Hepatocyte (in vitro differentiated cells): ENCODE measurements at places on chromosomes 12 and 14.

DNA sequence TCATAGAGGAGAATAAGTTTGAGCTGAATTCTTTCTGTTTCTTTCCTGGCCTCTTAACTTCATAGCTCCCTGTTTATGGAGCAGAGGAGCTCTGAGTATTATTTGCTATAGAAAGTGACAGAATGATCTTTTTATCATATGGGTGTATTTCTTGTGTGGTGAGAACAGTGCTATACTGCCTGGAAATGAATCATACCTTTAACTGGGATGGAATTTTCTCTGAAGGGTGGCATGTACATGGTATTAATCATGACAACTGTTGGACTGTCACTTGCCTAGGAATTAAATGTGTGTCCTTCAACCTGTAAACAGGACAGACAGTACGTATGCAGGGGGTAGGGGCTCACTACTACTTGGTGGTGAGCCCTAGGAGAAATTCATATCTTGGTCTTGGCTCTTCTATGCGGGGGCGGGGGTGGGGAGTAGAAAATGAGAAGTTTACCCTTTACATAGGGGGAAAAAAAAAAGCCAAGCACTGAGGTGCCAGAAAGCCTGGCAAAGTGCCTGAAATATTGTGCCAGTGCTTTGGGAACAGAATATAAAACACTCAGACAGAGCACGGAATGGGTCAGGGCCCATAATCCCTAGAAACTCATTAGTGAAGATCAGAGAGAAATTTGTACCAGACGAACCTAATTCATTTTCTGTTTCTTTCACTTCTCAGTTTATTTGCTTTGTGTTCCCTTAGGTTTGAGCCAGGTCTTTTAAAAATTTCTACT lies 33.8 kb downstream of the ARMH4 start:
- no peak for DNase-seq
- H3K4me1 ChIP-seq, result no peaks in the 10 kb centered on the region
- no peak overlapping the region for H3K4me3 ChIP-seq
- H3K27me3 ChIP-seq, result no peaks in the 10 kb centered on the region

- H3K36me3 ChIP-seq, result no peaks in the 10 kb centered on the region
- no peaks in the 10 kb centered on the region for H3K27me3 ChIP-seq
- peaks cover 13% of the 10 kb centered on the region for H3K4me1 ChIP-seq
- DNase-seq, result no peak
- no peak overlapping the region for H3K4me3 ChIP-seq
Observed at GRCh38 chr12:108850854-108851573, 6.4 kb downstream of the SSH1 start.

DNA sequence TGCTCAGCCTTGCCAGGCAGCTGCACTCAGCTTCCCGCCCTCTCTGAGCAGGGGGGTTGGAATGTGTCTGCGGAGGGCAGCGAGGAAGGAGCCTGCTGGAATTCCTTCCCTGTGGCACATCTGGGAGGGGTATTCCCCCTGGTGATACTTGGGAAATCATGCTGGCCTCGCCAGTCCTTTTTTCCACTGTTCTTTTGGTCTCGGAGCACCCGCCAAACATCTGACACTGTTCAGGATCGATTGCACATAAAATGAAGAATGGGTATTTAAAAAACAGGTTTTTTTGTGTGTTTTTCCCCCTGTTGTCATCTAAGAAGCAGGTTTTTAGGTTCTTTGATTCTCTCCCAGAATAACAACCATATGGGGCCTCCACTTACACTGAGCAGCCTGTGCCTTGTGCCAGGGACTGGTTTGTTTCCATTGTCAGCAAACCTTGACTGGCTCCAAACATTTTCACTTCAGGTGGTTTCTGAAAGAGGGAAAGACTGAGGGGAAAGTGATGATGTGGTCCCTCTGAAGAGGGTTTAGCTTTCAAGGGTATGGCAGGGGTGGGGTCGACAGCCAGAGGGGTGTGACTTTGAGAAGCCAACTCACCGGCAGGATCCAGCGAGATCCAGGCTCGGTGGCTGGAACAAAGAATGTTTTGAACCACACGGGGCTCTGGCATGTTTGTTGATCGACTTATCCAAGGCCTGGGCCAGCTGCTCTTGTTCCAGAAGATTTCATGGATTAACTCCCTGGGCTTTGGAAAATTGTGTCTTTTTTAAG lies 215.1 kb downstream of the CACNA1C start:
- no peaks in the 10 kb centered on the region for H3K36me3 ChIP-seq
- peaks cover 38% of the 10 kb centered on the region for H3K4me1 ChIP-seq
- no peaks in the 10 kb centered on the region for H3K27me3 ChIP-seq
- H3K27ac ChIP-seq, result peak overlapping the region; percentile 82
- peak; percentile 60 for DNase-seq

DNA sequence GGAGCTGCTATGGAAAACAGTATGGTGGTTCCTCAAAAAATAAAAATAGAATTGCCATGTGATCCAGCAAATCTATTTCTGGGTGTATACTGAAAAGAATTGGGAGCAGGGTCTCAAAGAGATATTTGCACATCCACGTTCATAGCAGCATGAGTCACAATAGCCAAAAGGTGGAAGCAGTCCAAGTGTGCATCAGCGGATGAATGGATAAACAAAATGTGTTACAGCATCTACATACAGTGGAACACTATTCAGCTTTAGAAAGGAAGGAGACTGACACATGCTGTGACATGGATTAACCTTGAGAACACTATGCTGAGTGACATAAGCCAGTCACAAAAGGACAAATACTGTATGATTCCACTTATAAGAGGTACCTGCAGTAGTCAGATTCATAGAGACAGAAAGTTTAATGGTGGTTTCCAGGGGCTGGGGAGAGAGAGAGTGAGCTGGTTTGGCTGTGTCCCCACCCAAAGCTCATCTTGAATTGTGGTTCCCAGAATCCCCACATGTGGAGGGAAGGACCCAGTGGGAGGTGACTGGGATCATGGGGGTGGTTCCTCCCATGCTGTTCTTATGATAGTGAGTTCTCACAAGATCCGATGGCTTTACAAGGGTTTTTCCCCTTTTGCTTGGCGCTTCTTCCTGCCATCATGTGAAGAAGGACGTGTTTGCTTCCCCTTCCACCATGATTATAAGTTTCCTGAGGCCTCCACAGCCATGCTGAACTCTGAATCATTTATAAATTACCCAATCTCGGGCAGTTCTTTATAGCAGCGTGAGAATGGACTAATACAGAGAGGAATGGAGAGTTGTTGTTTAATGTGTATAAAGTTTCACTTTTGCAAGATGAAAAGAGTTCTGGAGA lies 17.6 kb upstream of the TBC1D30 start:
- H3K27me3 ChIP-seq, result no peaks in the 10 kb centered on the region
- no peak overlapping the region for H3K27ac ChIP-seq
- no peak overlapping the region for H3K4me3 ChIP-seq
- no peaks in the 10 kb centered on the region for H3K36me3 ChIP-seq
- H3K4me1 ChIP-seq, result no peaks in the 10 kb centered on the region

DNA sequence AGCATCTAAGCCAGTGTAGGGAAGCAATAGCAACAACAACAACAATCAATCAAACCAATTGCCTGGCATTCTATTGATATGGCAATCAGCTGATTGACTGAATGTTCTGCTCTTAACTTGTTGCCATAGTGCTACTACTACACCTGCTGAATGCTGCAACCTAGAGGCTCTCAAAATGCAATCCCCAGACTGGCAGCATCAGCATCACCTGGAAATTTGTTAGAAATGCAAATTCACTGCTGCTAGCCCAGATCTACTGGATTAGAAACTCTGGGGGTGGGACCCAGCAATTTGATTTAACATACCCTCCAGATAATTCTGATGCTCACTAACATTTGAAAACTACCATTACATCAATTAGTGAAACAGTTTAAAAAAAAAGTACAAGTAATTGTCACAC lies 363.6 kb downstream of the SNAPC1 start:
- no peak for DNase-seq
- no peak overlapping the region for H3K4me3 ChIP-seq
- H3K27ac ChIP-seq, result no peak overlapping the region
- peaks cover 9% of the 10 kb centered on the region for H3K27me3 ChIP-seq
- no peaks in the 10 kb centered on the region for H3K36me3 ChIP-seq
- no peaks in the 10 kb centered on the region for H3K4me1 ChIP-seq

- H3K4me1 ChIP-seq, result no peaks in the 10 kb centered on the region
- H3K27ac ChIP-seq, result no peak overlapping the region
- H3K36me3 ChIP-seq, result no peaks in the 10 kb centered on the region
- no peaks in the 10 kb centered on the region for H3K27me3 ChIP-seq
- DNase-seq, result peak; percentile 27
Observed at GRCh38 chr12:131074221-131075083, 120.7 kb downstream of the ADGRD1 start.

- H3K27me3 ChIP-seq, result no peaks in the 10 kb centered on the region
- no peak for DNase-seq
- peaks cover 7% of the 10 kb centered on the region for H3K4me1 ChIP-seq
Observed at GRCh38 chr14:98959410-98959809, 312.6 kb downstream of the BCL11B start.

DNA sequence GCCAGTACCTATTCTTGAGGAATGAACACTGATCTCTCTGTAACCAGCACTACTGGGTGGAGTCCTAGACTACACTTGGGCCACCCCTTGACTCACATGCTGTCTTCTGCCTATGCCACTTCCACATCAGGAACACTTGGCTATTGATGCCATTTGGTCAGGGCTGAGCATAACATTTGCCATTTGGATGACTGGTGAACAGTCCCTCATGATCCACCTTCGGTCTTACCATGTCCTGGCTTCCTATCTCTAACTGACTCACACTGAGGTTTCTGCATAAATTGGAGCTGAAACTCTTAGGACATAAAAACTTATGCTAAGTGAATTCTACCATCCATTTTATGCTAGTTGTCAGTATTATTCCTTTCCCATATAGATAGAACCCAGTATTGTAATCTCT lies 91.7 kb upstream of the PELI2 start:
- H3K36me3 ChIP-seq, result no peaks in the 10 kb centered on the region
- no peak for DNase-seq
- no peaks in the 10 kb centered on the region for H3K27me3 ChIP-seq
- no peak overlapping the region for H3K4me3 ChIP-seq

DNA sequence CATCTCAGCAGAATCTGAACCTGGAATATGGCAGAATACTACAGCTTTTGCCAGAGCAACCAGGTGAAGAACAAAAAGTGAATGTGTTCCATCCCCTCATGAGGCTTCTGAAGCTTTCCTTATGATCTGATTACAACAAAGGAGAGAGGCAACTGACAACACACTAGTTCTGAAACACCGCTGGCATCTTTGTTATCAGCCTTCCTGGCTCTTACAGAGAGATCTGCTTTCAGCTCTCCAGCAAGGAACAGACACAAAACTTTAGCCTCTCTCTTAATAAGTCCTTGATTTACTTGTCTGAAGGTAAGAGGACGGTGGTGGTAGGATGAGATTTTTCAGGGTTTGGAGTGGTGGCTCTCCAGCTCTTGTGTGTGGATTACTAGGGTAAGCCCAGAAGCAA lies 227.0 kb downstream of the PPM1H start:
- H3K4me1 ChIP-seq, result peaks cover 22% of the 10 kb centered on the region
- H3K36me3 ChIP-seq, result no peaks in the 10 kb centered on the region
- no peak overlapping the region for H3K27ac ChIP-seq

- no peak overlapping the region for H3K27ac ChIP-seq
- no peak for DNase-seq
- H3K4me3 ChIP-seq, result no peak overlapping the region
- H3K4me1 ChIP-seq, result no peaks in the 10 kb centered on the region
- H3K36me3 ChIP-seq, result no peaks in the 10 kb centered on the region
- no peaks in the 10 kb centered on the region for H3K27me3 ChIP-seq
Observed at GRCh38 chr12:131072451-131073230, 118.9 kb downstream of the ADGRD1 start.

- no peak for DNase-seq
- H3K27ac ChIP-seq, result no peak overlapping the region
- no peaks in the 10 kb centered on the region for H3K4me1 ChIP-seq
Observed at GRCh38 chr14:64857979-64858744, 21.5 kb downstream of the SPTB start.

GRCh38 chr14:35576260-35576659 lies 42.3 kb downstream of the INSM2 start:
- no peak overlapping the region for H3K27ac ChIP-seq
- H3K36me3 ChIP-seq, result no peaks in the 10 kb centered on the region
- no peaks in the 10 kb centered on the region for H3K27me3 ChIP-seq
- H3K4me1 ChIP-seq, result no peaks in the 10 kb centered on the region
